Mesendoderm (in vitro differentiated cells): ENCODE measurements at places on chromosomes 12 and 14.

DNA sequence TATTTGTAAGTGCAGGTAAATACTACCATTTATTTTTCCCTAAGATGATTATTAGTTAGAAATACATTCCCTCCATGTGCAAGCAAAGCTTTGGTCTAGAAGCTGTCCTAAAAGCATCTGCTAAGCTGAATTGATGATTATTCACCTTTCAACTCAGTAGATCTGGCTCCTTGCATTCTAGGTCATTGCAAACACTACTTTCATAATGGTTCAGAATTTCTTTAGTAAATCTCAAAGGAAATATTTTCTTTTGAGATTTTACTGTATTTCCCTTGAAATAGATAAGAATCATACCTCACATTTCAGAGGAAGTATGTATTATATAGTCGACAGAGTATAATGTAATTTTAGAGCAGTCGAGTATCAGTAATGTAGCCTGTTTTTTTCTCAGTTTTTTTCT is 2.4 kb downstream of the ETNK1 start:
- DNase-seq = no peak

DNA sequence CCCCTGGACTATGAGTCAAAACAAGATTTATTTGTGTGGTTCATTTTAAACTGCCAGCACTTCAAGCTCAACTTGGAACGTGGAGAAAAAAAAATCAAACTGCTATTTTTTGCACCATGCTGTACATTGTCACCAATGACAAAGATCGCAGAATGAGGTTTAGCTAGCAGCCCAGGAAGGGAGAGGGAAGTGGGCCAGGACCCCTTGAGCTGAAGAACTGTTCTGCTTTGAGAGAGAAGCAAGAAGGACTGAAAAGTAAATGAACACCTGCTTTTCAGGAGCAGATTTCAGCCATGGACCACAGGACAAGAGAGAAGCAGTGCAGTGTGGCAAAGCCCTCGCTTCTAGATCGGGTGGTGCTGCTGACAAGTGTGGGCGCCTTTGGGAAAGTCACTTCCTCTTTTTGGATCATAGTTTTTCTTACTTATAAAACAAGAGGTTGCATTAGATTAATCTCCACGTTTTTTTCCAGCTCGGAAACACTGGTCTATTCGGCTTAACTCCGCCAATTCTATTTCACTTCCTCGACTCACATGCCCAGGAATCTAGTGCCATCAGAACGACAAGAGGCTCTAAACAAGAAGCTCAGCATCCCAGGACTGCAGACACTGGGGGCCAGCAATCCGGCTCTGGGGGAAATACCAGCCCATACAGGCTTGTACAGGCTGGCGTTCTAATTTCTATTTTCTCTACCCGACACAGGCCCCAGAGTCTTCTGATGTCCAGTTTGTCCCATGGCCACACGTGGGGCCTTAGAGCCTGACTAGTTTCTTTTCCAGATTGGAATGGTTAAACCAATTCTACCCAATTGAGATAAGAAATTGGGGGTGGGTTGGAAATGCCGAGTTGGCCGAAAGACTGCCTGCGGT is 129.9 kb downstream of the CRACR2A start:
- DNase-seq = no peak

DNA sequence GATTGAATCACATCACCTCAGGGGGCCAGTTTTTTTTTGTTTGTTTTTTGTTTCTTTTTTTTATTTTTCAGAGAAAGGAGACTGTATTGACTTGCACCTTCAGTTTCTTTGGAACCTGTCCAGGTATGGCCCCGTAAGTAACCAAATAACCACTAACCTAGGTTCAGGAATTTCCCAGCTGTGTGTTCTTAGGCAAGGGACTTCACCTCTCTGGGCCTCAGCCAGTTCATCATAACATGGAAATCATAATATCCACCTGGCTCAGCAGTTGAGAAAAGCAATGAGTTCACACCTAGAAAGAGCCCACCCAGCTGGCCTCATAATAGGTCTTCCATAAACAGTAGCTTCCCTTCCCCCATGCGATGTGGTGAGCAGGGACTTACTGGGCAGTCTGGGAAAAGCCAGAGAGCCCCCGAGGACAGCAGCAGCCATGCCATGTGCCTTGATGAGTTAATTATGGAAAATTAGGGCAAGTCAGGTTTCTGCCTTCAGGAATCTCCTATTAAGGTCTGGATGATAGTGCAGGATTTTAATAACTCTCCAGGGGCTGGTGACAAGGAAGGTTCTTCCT is 27.4 kb upstream of the WSCD2 start:
- no peak for DNase-seq

DNA sequence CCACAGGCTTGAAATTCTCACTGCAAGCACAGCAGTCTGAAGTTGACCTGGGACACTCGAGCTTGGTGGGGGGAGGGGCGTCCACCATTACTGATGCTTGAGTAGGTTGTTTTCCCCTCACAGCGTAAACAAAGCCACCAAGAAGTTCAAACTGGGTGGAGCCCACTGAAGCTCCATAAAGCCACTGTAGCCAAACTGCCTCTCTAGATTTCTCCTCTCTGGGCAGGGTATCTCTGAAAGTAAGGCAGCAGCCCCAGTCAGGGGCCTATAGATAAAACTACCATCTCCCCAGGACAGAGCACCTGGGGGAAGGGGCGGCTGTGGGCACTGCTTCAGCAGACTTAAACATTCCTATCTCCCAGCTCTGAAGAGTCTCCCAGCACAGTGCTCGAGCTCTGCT is 31.7 kb upstream of the ST8SIA1 start:
- DNase-seq = peak; percentile 6

GRCh38 chr14:39351708-39352107 is 80.5 kb downstream of the FBXO33 start:
- no peak for DNase-seq

DNA sequence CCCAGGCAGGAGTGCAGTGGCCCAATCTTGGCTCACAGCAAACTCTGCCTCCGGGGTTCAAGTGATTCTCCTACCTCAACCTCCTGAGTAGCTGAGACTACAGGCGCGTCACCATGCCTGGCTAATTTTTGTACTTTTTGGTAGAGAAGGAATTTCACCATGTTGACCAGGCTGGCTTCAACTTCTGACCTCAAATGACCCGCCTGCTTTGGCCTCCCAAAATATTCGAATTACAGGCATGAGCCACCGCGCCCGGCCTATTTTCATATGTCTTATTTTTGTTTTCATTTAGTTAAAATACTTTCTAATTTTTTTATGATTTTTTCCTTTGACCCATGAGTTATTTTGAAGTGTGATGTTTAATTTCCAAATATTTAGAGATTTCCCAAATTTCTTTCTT is 143.6 kb upstream of the VRK1 start:
- no peak for DNase-seq

- no peak for DNase-seq
These were observed 2.0 kb downstream of the CIROP start for GRCh38 chr14:23102801-23103200.

GRCh38 chr14:75335571-75335970 is 56.9 kb downstream of the FOS start:
- no peak for DNase-seq

DNA sequence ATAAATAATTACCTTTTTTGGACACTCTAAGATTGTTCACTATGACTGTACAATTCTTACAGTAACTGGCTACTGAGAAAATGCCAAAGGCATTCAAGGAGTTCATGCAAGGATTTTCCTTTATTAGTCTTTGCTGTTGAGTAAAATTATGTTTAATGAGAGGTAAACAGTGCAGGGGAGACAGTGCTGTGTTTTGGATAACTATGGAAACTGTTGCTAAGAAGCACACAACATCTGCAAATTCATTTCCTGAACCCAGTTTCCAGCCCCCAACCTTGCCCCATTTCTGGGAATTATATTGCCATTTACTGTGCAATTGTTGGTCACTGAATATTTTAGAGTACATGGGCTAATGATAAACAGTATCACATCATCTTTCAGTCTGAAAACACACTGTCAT is 1005.8 kb downstream of the TRHDE start:
- no peak for DNase-seq

DNA sequence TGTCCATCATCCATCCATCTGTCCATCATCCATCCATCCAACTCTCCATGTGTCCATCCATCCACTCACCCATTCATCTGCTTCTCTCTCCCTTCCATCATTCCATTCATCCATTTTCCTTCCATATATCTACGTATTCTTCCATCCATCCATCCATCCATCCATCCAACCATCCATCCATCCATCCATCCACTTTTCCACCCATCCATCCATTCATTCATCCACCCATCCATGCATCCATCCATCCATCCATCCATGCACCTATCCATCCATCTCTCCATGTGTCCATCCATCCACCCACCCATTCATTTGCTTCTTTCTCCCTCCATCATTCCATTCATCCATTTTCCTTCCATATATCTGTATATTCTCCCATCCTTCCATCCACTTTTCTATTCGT is 214.0 kb upstream of the RTL1 start:
- no peak for DNase-seq

DNA sequence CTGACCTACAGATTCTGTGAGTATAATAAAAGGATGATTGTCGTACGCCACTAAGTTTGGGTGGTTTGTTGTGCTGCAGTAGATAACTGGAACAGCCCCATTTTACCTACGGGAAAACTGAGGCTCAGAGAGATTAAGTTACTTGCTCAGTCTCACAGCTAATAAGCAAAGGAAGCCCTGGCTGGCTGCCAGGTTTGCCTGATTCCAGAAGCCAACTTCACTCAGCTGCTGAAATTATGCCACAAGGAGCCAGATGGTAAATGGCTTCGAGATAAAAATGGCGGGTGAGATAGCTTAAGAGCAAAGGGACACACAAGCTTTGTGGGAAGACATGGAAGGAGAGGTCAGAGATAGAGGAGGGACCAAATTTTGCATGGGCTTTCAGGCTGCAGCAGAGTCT is 191.5 kb upstream of the NOS1 start:
- DNase-seq = no peak

- DNase-seq = no peak
These were observed 17.2 kb upstream of the ARID4A start for GRCh38 chr14:58280954-58281787.

GRCh38 chr14:54083549-54084239 is 127.1 kb upstream of the BMP4 start:
- DNase-seq = no peak

- DNase-seq = no peak
These were observed 199.6 kb downstream of the NTF3 start for GRCh38 chr12:5631497-5631896.

GRCh38 chr12:131030472-131031328 is 77.0 kb downstream of the ADGRD1 start:
- DNase-seq = no peak

GRCh38 chr14:91723501-91723900 is 8.4 kb downstream of the CATSPERB start:
- DNase-seq = no peak

DNA sequence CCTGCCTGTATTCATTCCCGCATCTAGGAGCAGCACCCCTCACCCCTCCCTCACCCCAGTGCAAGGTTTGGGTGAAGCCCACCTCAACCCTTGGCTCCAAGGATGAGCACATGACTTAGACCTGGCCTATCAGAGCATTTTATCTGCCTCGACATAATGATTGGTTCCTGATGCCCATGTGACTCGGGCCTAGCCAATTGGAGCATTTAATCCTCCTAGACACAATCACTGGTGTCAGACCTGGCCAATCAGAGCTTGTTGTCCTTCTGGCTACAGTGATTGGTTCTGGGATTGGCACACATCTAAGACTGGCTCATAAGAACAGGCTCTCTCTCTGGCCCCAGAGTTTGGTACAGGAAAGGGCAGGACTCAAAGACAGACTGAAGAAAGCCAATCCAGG is 73.1 kb upstream of the MYL2 start:
- peak; percentile 28 for DNase-seq

GRCh38 chr12:26123482-26123980 is 1.3 kb downstream of the BHLHE41 start:
- DNase-seq = no peak

DNA sequence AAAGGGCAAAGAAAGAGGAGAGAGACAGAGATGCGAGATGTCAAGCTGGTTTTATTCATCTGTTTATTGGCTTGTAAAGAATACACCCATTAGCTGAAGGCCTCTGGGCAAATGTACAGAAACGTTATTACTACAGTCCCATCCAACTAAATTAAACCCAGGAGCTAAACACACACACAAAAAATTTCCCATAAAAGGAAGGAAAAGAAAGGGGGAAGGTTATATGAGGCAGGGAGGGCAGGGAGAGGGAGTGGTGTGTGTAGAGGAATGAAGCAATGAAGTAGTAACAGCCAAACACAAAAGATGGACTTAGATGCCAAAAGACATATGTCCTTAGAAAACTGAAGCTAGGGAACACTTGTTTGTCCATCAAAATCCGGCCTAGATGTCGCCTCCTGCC is 3.1 kb upstream of the MFAP5 start:
- no peak for DNase-seq

DNA sequence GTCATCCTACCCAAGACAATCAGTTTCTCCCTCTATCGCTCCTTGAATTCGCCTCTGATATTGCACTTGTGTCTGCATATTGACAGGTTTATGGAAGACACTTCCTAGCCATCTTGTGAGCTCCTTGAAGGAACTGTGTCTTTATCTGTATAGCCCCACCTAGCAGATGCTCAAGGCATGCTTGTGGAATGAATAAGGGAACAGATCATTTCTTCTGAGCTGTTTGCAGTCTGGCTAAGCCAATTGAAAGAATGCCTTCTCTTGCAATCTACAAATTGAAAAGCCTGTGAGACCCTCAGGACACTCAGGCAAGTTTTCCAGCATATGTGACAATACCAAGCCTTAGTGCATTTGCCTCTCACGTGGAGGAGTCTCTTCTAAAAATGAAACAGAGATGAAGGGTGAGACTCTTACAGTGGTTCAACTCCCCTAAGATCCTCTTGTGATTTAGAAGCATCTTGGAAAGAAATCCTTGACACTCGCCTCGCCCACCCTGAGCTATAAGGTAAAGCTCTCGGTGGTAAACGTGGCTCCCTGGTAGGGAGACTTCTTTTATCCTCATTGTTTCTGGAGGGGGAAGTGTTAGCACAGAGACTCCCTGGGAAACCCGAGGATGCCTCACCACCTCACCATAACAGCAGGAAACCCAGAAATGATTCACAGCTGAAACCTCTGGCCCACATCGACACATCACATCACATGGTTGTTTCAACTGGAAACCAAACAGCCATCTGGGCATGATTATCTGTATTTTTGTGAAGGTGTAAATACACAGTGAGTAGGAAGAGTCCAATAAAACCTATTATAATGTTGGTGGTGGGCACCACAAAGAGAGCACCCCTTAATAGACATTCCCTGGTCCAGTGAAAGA is 112.3 kb upstream of the BCL2L14 start:
- peak; percentile 54 for DNase-seq

- DNase-seq = no peak
These were observed 11.9 kb downstream of the ANKRD13A start for GRCh38 chr12:110010853-110011723.

DNA sequence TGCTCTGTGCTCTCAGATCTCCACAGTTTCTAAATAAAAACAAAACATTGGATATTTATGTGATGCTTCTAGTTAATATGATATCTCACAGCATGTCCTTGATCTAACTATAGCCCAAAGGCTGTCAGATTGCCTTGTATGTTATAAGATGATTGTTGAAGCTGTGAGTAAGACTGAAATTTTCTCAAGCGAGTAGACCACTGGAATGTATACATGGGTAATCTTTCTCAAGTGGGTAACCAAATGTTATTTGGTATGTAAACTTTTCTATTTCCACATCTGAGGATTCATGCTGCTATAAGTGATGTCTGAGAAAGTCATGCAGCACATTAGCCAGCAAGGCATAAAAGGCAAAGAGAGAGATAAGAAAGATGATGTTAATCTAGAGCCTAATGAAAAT is 886.7 kb downstream of the NRXN3 start:
- DNase-seq = no peak
